Activated CD8-positive, alpha-beta T cell treated with anti-CD3 and anti-CD28 coated beads for 36 hours (primary cell): ENCODE measurements at places on chromosomes 4 and X. TPM values are rescaled to one million over a fixed set of nuclear protein-coding genes. Genes with fewer than 3 reads are reported as not detected.

ZMYM3 gene
- total RNA-seq: 27.5 TPM

NXF3 gene
- not detected for total RNA-seq

ZCCHC18 gene
- 2.6 TPM for total RNA-seq

DNA sequence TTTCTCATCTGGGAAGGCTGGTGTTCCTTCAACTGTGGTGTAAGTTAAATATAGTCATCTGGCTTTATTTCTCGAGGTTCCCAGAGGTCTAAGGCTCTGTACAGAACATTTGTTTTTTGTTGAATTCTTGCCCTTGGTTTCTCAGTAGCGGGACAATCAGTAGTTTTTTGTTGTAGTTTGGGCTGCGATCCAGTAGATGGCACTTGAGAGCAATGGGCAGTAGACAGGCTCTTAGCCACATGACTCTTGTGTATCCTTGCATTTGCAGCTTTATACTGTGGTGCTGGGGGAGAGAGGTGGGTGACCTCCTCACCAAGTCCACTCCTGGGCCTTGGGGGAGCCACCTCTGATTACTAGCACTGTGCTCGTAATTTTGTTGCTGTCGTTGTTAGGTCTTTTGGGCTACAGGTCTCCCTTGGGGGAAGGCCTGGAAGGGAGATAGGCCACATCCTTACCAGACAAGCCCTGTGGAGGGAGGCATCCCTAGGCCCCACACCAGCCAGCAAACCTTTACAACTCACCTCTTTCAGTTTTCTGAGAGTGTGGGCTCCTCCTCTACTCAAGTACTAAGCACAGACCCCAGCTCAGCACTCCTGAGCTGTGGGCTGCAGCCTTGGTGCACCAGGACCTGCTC, 8.1 kb downstream of the ETDB start:
- peak; percentile 45 for DNase-seq

DNA sequence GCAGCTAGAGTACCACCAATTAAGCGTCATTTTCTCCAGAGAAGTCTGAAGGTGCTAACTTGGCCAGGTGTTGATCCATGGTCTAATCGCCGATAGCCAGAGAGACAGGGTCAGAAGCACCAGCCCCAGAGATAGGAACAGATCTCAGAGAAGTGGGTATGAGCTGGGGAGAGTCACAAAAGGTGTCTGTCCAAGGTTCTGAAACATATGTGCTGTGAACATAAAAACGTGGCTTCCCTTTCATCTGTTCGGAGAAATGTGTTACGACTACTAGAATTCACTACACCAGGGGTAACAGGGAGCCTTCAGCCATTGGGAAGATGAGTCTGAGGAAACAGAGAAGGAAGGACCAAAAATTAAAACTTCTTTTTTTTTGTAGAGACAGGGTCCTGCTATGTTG, 91.3 kb downstream of the FBXL5 start:
- DNase-seq: no peak

- no peak for DNase-seq
These were observed 481.0 kb downstream of the SPRY1 start for GRCh38 chr4:123877551-123877950.

GRCh38 chr4:140092094-140092851, 61.7 kb downstream of the MAML3 start:
- peak; percentile 32 for DNase-seq
